ENCODE measurements at places on chromosomes 11 and 22.

DNA sequence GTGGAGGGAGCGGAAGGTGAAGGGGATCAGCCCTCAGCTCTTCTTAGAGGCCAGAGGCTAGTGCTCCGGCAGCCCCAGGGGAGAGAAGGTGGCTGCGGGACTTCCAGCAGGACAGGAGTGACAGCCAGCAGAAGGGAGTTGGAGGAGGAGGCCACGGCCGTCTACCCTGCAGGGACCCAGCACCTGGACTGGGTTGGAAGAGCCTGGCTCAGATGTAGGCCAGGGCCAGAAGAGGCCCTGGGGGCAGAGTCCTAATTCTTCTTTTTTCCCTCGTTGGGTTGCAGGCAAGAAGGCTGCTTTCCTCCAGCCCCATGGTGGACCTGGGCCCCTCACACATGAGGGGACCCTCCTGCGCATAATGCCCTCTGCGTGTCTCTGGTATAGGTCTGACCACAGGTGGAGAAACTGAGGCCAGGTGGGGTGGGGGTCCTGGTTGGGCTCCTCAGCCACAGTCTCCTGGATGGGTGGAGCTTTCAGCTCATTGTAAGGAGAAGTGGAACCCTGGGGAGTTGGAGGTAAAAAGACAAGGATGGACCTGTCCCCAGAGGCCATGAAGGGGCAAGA is 2.3 kb upstream of the MCAM start:
- no peak for DNase-seq

DNA sequence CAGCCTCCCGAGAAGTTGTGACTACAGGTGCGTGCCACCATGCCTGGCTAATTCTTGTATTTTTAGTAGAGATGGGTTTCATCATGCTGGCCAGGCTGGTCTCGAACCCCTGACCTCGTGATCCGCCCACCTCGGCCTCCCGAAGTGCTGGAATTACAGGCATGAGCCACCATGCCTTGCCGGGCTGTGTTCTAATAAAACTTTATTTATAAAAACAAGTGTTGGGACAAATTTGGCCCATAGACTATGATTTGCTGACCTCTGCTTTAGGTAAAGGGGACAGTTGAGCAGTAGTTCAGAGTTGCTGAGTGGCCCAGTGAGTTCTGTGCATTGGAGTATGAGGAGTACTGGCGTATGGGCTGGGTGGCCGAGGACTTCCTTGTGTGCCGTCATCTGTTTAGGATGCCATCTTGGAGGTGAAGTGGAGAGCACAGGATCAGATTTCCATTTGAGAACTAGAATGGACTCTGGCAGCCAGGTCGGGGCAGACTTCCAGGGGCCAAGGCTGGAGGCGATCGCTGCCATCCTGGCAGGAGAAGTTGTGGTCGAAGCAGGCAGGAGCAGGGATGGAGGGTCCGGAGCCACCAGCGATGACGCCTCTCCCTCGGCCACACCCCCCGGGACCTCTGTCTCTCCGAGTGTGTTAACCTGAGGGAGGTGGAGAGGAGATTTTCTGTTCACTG is 43.8 kb downstream of the FBLN1 start:
- DNase-seq: no peak

- DNase-seq: no peak
Observed at GRCh38 chr11:36441610-36442208, 68.4 kb downstream of the TRAF6 start.

DNA sequence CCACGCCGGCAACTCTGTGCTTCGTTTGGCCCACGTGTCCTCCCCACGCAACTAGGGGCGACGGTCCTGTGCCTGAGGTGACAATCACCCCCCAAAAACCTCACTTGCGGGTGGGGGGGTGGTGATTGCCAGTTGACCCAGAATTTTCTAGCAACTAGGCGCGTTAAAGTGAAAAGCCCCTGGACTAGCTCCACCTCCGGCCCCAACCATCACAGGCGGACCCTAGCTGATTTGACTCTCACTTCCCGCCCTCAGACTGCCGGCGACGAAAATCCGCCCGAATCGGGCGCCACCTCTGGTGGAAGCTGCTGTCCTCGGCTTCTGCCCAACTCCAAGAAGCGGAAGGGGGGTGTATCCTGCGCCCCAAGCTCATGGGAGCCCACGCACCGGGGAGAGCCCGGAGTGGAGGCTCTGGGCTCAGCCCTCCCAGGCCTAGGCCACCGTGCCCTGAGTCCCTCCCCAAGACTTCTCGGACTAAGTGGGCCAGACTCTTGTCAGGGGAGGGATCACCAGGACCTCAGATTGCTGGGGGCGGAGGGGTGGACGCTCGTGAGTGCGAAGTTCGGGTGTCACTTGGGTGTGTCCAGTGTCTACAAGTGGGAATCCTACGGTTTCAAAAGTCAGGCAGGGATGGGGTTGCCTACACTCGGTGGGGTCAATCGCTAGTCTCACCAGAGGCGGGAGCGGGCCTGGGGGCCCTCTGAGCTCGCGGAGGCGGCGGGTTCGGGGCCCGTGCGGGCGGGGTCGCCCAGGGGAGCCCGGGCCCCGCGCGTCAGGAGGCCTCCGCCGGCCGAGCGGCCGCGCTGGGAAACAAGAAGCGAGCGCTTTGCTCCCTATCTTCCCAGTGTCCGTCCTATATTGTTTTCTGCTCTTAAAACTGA is 12.3 kb downstream of the PAX6 start:
- DNase-seq: no peak

- DNase-seq: no peak
Observed at GRCh38 chr11:125364121-125364826, 131.8 kb downstream of the FEZ1 start.

All from activated T-cell treated with anti-CD3 and anti-CD28 coated beads for 4 hours (primary cell).